Smooth muscle cell of bladder (primary cell): ENCODE measurements at places on chromosomes 3 and 15. TPM values are rescaled to one million over a fixed set of nuclear protein-coding genes. Genes with fewer than 3 reads are reported as not detected.

The GOLGA6L7 gene
- not detected in 2 replicates for total RNA-seq

The GNAT1 gene
- not detected in 2 replicates for total RNA-seq

The CAPN3 gene
- 1.6 and 1.7 TPM in 2 replicates for total RNA-seq

The SH2D7 gene
- not detected in 2 replicates for total RNA-seq

The MLF1 gene
- total RNA-seq, result 8.1 and 12.9 TPM in 2 replicates

The RASGRP1 gene
- total RNA-seq, result 0.37 and 0.43 TPM in 2 replicates

The CSPG5 gene
- total RNA-seq, result 0.18 and 0.28 TPM in 2 replicates

The ROBO1 gene
- 98.5 and 150 TPM in 2 replicates for total RNA-seq

The ONECUT1 gene
- total RNA-seq, result 0.09 and 0.14 TPM in 2 replicates

The ZNF502 gene
- 3.4 and 3.7 TPM in 2 replicates for total RNA-seq

The C3orf70 gene
- 0.09 and 0.14 TPM in 2 replicates for total RNA-seq

The ANKRD34C gene
- not detected in 2 replicates for total RNA-seq

The SEMA5B gene
- total RNA-seq, result not detected in 2 replicates

The AHSG gene
- not detected in 2 replicates for total RNA-seq
